ENCODE measurements at places on chromosomes 1 and 21.

GRCh38 chr1:36522461-36523229 is 39.9 kb upstream of the CSF3R start:
- no peak for DNase-seq

- DNase-seq, result no peak
These were observed 18.2 kb downstream of the DNAJC11 start for GRCh38 chr1:6683434-6683833.

GRCh38 chr21:18468790-18469189 is 65.2 kb upstream of the TMPRSS15 start:
- DNase-seq, result no peak

- DNase-seq, result peak; percentile 93
These were observed 127.2 kb downstream of the IGSF21 start for GRCh38 chr1:18234790-18235242.

DNA sequence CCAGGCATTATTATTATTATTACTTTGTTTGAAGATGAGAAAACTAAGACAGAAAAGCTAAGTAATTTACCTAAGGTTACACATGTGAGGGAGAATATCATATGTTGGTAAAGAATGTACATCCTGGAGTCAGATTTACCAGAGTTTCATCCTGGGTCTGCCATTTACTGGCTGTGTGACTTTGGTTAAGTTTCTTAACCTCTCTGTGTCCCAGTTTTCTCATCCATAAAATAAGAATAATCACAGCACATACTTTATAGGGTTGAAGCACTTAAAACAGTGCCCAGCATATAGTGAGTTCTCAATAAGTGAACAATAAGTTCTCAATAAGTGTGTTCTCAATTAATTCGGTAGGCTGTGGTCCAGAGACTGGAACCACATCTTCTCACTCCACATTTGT is 32.5 kb downstream of the UBE2U start:
- DNase-seq, result no peak

- DNase-seq, result no peak
These were observed 380.0 kb downstream of the HHIPL2 start for GRCh38 chr1:222167896-222168295.

DNA sequence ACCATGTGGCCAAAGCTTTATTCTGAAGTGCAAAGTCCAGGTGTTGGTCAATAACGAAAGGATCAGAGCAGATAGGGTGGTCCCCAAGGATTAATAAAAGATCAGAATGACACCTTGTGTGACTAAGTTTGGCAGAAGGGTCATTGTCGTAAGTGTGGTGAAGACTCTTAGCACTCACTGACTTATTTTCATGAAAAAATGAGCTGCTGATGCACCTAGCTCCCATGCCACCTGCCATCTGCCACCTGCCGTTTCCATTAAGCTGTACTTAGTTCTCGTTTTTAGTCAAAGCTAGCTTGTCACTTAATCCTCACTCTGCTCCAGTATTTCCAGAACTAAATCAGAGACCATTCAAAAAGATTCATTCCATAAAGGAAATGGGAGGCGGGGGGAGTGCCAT is 112.6 kb downstream of the SEC16B start:
- no peak for DNase-seq

DNA sequence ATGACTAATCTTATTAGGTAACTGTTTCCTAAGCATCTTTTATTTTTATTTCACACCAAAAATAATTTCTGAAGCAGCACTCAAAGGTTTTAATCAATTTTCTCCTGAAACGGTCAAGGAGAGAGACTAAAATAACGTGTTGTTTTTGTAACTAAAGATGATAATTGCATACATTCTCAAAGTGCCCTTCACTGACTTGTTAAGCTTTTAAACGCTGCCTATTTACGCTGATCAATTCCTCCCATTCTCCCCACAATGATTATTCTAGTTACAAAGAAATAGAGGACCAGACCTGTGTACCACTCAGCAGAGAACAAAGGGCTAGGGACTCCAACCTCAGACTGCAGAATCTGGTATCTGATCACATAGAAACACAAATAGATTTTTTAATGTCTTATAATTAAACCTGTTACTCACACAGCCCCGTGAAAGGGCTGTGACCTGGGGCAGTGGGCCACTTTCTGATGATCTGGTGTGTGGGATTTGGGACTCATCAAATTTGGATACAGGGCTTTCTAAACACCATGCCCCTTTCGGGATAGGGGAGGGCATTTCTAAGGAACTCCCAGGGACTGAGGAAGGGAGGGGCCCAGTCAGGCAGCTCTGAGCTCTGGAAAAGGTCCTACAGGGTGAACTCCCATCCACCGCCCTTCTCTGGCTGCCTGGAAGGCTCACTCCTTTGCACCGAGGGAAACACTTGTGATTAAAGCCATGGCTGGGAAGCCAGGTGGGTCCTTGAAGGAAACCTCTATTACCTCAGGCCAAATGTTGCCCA is 65.2 kb downstream of the BCAR3 start:
- DNase-seq, result peak; percentile 83

- DNase-seq, result no peak
These were observed 13.9 kb downstream of the COL9A2 start for GRCh38 chr1:40303051-40303771.

GRCh38 chr1:209364716-209365115 is 218.8 kb upstream of the CAMK1G start:
- DNase-seq, result no peak

- no peak for DNase-seq
These were observed 73.2 kb downstream of the ZC3H11B start for GRCh38 chr1:219539645-219540254.

DNA sequence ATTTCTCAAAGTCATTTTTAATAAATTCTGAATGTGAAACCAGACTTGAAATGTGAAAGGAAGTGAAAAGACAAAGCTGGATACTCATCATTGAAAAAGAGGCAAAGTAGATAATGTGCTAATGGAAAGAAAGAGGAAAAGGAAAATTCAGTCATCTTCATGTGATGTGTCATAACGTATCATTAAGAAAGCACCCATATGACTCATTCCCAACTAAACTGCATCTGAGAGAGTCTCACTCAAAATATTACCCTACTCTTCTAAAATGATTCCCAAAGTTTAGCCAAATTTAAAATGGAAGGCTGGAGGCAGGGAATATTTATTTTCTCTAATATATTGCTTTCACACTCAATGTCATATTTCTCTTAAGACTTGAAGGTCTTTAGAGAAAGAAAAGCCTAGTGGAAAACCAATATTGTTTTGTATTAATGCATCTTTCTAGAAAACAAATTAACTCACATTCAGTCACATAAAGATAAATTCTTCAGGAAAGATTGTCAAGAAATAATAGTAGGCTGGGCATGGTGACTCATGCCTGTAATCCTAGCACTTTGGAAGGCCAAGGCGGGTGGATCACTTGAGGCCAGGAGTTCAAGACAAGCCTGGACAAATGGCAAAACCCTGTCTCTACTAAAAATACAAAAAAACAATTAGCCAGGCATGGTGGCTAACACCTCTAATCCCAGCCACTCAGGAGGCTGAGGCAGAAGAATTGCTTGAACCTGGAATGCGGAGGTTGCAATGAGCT is 129.9 kb downstream of the SLC30A10 start:
- no peak for DNase-seq

GRCh38 chr1:38586993-38587646 is 272.5 kb downstream of the RRAGC start:
- peak; percentile 76 for DNase-seq

- DNase-seq, result no peak
These were observed 3.5 kb upstream of the TIAM1 start for GRCh38 chr21:31347435-31348032.

- DNase-seq, result no peak
These were observed 681.7 kb upstream of the PTBP2 start for GRCh38 chr1:96039910-96040309.

DNA sequence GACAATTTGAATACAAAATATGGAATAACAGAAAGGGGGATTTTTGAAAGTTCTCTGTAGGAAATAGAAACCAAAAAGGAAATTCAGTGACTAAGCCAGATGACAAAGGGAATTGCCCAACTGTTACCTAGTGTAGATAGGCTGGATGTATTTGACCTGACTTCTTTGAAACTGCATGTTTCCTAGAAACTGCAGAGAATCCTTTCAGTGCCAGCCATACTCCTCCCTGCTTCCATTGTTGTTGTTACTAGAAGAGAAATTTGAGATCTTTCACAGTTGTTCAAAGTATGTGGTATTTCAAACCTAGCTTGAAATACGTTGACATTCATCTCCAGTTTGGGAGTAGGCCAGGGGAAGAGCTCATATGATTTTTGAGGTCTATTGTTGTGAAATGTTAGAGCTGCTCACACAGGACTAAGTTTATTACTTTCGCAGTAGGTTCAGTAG is 1.8 kb upstream of the GBP5 start:
- no peak for DNase-seq

- no peak for DNase-seq
These were observed 6.3 kb downstream of the MCL1 start for GRCh38 chr1:150572918-150573647.

DNA sequence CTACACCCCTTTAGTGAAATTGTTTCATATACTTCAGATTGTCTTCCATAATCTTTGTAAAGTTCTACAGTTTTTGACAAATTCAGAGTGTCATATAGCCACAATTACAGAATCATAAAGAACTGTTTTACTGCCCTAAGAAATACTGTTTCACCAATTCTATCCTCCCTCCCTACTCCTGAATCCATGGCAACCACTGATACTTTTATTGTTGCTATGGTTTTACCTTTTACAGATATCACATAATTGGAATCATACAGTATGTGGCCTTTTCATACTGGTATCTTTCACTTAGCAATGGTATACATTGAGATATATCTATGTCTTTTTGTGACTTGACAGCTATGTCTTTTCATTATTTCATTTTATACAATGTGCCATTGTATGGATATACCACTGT is 34.1 kb downstream of the RC3H1 start:
- no peak for DNase-seq

GRCh38 chr1:54415991-54416390 is 9.8 kb upstream of the SSBP3 start:
- DNase-seq, result no peak

- DNase-seq, result peak; percentile 37
These were observed 146.6 kb downstream of the ROR1 start for GRCh38 chr1:63920154-63921117.

- DNase-seq, result no peak
These were observed 26.1 kb downstream of the ACOT7 start for GRCh38 chr1:6367381-6368012.

- DNase-seq, result no peak
These were observed 84.1 kb downstream of the TM2D1 start for GRCh38 chr1:61640531-61641530.

GRCh38 chr21:35256468-35256988 is 207.4 kb upstream of the RUNX1 start:
- DNase-seq, result peak; percentile 67

GRCh38 chr1:150364231-150365003 is 470 bp downstream of the RPRD2 start:
- peak; percentile 90 for DNase-seq

GRCh38 chr21:38914528-38915293 is 109.0 kb downstream of the ETS2 start:
- DNase-seq, result no peak

GRCh38 chr1:222168621-222169020 is 379.3 kb downstream of the HHIPL2 start:
- no peak for DNase-seq

DNA sequence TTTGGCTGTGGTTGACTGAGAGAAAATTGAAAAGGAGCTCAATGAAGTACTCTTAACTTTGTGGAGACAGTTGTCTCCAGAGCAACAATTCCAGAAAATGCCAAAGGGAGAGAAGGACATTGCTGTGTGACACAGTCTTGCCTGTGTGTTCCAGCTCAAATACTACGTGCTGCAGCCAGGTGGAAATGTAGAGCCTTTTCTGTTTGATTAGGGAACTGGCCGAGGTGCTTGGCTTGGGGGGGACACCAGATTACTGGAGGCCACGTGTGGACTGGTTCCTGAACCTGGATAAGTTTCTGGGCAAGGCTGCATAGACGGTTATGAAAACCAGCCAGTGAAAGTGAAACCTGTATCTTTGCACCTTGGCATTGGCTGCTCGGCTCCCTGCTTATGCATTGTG is 217.9 kb downstream of the CTH start:
- DNase-seq, result no peak

- peak; percentile 88 for DNase-seq
These were observed 64.5 kb upstream of the SLC44A3 start for GRCh38 chr1:94755675-94756074.

DNA sequence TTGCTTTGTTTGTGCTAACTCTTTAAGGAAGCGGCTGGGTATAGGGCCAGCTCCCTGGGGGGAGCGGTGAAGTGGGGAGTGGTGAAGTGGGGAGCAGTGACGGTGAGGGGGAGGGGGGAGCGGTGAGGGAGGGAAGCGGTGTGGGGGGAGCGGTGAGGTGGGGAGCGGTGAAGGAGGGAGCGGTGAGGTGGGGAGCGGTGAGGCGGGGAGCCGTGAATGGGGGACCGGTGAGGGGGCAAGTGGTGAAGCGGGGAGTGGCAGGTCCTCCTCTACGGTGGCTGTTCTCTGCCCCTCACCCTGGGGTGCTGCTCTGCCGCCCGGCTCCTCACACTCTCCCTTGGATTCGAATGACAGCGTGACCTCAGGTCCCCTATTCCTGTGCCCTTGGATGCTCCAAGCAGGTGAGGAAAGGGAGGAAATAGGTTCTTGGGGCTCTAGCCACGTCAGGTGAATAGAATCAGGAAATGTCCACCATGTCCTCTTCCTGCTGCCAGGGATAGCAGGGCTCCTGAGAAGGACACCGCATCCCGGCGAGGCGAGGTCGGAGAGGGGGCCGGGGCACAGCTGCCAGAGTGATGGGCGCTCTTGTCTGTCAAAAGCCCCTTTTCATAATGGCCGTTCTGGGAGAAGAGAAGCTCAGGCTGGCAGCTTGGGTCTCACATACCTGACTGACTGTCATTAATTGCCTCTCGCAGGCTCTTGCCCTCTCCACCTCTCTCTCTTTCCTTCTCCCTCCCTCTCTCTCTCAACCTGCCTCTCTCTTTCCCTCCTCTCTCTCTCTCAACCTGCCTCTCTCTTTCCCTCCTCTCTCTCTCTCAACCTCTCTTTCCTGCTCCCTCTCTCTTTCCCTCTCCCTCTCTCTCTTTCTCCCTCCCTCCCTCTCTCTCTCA is 134.2 kb downstream of the PGBD5 start:
- peak; percentile 11 for DNase-seq

DNA sequence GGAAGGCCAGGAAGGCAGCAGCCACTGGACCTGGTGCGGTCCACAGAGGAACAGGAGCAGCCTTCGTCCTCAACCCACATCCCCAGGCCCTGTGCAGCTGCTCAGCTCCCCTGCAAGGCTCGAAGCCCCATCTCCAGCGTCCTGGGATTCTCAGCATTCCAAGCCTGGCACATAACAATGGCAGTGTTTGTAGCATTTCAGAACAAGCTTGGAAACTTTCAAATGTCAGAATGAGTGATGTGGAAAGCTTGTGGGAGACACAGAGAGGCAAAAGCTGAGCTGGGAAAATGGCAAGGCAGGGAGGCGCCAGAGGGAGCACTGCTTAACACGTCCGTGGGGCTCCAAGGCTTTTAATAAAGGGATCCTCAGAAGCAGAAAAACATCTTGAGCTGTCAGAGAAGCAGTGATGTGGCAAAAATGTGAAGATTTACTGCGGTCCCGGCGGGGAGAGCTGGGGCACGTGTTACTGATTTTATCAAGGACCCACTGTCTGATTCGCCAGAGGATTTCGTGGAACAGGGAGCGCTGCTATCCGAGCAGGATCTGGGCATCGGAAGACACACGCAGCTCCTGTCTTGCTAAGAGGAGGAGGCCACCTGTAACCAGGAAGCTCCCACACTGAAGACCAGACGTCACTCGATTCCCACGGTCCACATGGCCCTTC is 38.1 kb downstream of the TOMM20 start:
- DNase-seq, result peak; percentile 91

GRCh38 chr1:3002349-3003038 is 18.8 kb upstream of the ACTRT2 start:
- DNase-seq, result no peak

Data from mesendoderm (in vitro differentiated cells).